ENCODE measurements at places on chromosomes 7 and 10.

- no peak for DNase-seq
Observed at GRCh38 chr7:28318101-28318762, 94.1 kb upstream of the CREB5 start.

DNA sequence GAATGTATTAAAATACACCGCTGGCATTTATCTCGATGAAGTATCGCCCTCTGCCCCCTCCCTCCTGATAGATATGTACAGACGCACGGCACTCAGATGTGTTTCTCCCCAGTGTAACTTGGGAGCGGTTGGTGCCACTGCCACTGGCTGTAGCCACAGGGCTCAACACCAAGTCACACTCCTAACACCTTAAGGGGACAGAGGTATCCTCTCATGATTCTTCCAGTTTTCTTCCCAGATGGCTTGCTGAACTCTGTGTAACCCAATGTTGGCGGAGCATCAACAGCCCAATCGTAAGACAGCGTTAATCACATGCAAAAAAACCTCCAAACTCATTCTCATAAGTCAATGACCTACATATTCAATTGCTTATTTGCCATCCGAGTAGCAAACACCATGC lies 35.5 kb downstream of the CTBP2 start:
- DNase-seq, result no peak

DNA sequence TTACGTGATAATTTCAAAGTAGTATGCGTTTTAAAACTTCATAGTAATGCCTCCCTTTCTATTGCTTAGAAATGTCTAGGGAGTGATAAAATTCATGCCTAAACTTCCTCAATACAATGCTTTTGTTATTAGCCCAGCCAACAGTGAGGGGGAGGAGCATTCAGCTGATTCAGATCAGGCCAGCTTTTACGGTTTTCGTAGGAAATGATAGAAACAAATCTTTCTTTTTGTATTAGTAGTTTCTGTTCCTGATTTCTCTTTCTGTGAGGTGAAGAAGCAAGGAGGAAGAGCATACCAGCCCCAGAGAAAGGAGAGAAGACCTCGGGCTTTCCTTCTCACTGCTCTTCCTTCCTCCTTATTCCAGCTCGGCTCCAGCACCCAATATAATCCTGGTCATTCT lies 35.2 kb upstream of the ITPRID1 start:
- no peak for DNase-seq

GRCh38 chr7:135102372-135102771 lies 45.5 kb upstream of the TMEM140 start:
- DNase-seq, result no peak

DNA sequence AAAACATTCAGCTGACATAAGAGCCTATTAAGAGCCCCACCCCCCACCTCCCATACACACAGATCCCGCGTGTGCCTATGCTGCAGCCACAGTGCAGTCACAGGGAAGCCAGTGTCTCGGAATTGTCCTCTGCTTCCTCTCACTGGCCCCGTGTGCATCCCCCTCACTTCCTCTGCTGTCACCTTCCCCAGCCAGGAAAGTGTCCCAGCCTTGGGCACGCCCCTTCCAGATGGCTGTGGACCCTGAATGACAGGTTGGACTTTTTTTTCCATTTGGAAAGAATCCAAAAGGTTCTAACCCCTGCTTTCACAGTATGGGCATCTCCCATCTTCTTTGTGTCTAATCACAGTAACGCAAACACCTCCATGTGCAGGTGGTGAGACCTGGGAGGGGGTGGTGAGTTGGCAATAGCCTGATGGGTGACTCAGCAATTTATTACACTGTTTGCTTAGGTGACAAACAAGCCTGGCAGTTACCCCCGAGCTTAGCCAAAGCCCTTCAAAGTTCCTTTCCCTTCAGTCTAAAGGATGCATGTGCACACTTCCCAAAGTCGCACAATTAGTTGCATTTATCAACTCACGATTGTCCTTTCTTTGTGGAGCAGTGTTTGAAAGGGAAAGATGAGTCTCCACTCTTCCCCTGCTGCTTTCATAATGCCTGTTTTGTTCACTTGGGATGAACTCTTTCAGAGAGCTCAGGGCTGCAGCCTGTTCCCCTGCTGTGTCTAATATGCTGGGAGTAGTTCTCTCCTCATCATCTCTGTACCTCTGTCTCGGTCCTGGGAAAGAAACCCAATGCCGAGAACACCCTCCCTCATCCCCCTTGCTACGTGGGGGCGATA lies 67.5 kb upstream of the EFCAB10 start:
- no peak for DNase-seq

Data from H54 (cell line).